D341Med (cell line): ENCODE measurements at places on chromosomes 2 and 18.

- no peak for DNase-seq
These were observed 46.0 kb downstream of the TMEFF2 start for GRCh38 chr2:192148620-192149321.

DNA sequence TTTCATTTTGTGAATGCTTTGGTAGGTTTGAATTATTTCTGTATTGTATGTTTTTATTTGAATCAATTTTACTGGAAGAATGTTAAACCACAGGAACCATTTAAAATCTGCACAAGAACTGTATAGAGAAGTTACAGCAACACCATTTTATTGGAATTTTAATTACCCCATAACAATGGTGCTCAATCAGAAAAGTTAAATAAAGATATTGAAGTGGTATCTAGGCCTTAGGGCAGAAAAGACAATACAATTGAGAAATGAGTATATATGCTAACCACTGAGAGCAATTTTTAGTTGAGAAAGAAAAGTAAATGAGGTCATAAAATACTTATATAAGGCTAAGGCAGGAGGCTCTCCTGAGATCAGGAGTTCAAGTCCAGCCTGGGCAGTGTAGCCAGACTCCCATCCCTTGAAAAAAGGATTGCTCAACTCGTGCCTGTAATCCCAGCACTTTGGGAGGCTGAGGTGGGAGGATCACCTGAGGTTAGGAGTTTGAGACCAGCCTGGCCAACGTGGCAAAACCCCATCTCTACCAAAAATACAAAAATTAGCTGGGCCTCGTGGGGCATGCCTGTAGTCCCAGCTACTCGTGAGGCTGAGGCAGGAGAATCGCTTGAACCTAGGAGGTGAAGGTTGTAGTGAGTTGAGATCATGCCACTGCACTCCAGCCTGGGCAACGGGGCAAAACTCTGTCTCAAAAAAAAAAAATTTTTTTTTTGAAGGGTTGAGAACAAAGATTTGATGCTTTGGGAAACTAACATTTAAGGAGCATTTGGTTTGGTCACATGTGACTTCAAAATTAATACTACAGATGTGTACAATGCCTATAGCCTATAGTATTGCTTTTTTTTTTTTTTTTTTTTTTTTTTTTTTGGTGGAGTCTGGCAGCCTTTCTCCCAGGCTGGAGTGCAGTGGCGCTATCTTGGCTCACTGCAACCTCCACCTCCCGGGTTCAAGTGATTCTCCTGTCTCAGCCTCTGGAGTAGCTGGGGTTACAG lies 212.9 kb upstream of the STON1 start:
- DNase-seq, result no peak

- DNase-seq, result peak; percentile 56
These were observed 568 bp downstream of the RAB31 start for GRCh38 chr18:9708434-9709303.

DNA sequence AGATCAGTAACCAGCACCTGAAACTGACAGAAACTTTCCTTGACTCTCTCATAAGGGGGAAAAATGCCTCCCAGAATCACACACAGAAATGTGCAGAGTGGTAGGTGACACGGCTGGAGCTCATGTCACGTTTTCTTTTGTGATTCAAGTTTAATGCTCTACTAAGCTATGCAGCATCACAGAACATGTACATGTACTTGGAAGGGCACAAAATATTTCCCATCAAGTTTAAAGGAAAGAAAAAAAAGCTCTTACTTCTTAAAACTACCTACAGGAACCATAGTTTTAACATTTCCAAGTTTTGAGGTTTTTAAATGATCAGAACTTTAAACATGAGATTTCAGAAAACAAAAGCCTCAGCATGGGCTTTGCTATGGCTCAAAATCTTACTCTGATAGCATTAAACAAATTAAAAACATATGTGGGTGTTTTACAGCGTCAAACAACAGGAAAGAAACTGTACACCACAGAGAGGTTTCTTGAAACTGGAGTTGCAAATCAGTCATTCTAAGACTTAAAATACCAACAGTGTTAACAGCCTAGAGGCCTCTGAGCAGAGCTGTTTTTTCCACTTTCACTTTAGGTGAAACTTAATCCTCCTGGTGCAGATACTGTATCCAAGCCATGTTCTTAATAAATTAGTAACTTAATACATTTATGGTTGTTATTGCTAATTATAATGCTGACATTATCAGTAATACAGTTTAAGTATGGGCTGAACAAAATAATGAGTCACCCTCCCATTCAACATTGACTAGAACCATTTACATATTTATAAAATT lies 30.1 kb downstream of the MBP start:
- no peak for DNase-seq

GRCh38 chr2:25103287-25103871 lies 61.5 kb downstream of the EFR3B start:
- no peak for DNase-seq

DNA sequence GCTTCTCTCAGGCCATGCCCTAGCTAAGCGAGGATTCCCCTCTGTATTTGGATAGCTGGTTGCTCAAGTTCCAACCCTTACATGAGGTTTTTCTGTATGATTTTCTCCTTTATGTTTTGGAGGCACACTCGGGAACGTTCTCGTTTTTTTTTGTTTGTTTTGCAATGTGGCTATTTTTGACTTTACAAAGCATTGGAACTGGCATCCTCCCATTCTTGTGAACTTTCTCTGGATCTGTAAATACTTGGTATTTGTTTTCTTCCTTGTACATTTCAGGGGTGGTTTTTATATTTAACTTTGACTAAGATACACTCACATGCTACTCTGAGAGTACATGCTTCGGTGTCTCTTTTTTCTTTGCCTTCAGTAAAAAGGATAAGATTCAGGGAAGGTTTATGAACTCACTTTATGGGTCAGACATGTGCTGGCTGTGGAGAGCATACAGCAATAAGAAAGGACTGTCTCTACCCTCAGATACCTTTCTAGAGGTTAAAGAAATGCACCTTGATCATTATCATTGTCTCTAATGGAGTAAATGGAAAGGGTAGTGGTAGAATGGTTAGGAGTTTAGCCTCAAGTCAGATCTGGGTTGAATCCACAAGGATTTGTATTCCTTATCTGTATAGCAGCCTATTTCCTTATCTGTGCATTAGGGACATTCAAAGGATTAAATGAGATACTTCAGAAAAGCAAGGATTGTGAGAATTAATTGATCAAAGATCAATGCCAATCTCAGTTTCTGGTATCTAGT lies 61.9 kb downstream of the MEIS1 start:
- no peak for DNase-seq

- no peak for DNase-seq
These were observed 37.9 kb upstream of the TTR start for GRCh38 chr18:31553800-31554199.

DNA sequence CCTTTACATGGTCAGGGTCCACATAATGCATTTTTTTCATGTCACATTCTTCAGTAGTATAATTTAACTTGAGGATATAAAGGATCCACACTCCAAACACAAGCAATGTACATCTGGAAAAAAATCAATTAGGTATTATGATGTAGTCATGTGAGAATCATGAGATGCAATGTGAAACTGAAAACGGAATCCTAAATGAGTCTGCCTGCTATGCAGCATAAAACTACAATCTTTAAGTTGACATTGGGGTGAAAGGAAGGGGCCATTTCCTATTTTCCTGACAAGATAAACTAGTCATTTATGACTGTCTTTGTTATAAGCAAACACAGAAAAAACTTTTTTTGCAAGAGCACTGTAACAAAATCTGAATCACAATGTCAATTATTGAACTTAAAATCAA lies 27.6 kb downstream of the ST3GAL5 start:
- no peak for DNase-seq

GRCh38 chr2:172249986-172250385 lies 147.3 kb upstream of the DLX2 start:
- DNase-seq, result no peak

DNA sequence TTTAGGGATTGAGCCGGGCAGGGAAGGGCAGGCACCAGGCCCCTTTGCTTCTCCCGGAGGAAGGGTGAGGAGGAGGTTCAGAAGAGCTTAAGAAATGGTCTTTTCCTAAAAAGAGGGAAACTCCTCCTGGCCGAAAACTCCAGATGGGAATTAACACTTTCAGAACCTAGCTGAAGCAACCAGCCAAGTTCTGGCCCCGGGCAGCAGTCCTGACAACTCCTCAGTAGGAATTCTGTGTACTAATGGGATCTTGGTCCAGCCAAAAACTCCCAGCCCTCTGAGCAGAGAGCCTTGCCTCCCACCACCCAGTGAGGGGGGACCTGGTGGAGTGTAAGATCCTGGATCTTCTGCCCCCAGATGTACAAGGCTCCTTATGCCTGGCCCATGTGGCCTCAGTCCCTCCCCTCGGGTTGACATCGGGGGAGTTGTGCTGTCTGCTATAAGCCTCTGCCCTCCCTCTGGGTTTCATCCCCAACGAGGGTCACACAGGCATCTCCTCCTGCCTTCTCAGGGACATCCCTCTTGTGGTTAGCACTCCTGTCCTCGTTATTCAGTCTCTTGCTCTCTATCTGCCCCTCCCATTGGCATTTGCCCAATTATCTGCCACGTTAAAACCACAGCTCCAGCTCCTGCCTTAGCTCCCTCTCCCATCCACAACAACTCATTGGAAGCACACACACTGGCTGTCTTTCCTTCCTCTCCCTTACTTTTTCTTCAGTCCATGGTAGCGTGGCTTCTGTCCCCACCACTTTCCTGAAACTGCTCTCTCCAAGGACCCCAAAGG lies 184.6 kb downstream of the CYP26B1 start:
- no peak for DNase-seq

DNA sequence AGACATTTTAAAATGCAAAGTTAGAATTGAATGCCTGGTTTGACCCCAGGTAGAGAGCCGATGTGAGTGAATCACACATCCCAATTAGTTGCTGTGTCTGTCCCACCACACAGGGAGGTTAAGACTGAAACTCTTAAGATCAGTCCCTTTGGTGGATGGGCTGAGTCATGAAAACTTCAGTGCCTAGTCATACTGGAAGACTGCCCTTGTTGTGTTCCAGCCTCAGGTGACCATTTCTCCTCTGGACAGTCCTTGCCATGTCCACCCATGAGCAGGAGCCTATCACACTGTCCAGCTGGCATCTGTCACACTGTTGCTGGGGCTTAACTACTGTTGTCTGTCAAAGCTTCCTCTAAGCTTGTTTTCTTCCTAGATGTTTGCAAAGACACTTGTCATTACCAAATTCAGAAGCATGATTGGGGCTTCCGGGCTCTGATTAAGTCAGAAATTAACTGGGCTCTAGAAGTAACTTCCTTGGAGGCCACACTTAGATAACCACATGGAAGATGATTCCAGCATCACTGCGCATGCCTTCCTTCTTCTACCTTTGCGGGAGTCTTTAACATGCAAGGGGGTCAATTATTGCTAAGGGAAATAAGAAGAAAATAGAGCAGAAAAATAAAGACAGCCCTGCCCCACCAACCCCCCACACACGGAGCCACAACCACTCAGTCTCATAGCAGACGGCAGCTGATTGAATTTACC lies 21.3 kb downstream of the CYRIA start:
- no peak for DNase-seq

DNA sequence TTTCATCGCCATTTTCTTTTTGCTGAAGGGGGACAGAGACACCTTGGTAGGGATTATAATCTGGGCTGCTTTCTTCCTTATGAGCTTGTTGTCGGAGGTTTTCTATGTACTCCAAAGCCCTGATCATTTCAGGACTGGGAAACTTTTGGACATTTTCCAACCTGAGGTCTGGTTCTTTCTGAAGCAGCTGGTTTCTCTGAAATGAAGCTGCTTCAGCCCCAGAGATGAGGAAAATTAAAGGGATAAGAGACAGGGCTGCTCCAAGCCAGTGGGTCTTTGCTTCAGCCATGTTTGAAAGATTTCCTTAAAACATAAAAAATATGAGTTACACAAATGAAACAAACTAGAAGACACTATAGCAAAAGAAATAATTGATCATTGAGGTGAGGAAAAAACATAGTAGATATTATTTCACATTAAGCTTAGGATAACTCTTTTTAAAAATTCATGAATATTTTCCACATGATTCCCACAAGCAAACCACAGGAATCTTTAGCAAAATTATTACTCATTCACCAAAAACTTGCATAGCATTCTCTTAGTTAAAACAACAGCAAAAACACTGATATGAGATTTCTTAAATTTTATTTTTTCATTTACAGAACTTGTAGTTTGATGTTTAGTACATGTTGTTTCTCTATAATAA lies 3.0 kb downstream of the SCG2 start:
- DNase-seq, result no peak

GRCh38 chr2:219309278-219309677 lies at the start of gene PTPRN:
PTPRN (minus strand) TSS chr2:219309401; CDS start chr2:219309332, 69 bp downstream.
- DNase-seq, result peak; percentile 82

GRCh38 chr2:126227250-126227649 lies 428.7 kb upstream of the GYPC start:
- no peak for DNase-seq

GRCh38 chr2:33529771-33530481 lies 53.5 kb downstream of the RASGRP3 start:
- no peak for DNase-seq

- no peak for DNase-seq
These were observed 193.7 kb upstream of the ID2 start for GRCh38 chr2:8488001-8488738.

DNA sequence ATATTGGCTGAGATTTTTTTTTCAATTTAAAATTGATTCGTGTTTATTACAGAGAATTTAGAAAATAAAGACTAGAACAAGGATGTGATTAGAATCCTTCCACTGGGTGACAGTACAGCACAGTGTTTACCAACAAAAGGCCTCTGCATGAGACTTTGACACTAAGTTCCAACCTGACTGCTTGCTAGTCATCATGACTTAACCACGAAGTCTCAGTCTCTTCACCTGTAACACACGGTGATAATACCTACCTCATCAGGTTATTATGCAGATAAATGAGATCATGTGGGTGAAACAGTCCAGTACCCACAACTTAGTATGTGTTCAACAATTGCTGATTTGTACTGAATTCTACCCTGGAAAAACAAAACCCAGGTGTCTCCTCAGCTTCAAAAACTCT lies 151.2 kb downstream of the STK39 start:
- DNase-seq, result no peak

DNA sequence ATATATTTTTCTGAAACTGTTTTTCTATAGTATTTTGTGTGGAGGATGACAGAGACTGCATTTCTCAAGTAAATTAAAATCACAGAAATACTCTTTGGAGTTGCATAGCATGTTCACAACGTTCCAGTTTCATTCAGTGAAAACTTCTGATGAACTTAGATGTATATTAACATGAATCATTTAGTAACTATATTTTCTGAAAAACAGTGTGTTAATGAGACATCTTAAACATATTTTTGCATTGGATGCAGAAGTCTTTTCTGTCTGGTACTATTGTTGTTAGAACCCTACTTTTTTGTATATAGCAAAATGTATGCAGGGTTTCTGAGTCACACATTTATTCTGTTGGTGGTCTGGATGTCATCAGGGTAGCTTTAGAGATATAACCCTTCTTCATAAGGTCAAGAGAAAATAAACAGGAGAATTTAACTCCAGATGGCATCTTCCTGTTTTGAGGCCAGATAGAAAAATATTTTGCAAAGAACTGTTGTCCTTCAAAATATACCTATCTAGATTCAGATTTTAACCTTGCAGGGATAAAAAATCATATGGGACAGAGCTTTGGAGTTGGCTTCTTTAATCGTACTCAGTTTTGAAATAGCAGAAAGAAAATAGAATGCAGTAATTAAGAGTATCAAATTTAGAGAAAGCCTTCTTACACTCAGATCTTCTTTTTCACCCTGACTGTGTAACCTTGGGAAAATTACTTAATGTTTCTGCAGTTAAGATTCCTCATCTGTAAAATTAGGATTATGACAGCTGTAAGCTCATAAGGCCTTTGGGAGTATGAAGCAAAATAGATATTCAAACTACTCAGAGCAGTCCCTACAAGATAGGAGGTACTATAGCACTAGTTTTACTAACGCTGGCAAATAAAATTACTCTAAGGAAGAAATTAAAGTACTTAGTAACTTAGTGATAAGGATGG lies 5.3 kb downstream of the COL3A1 start:
- DNase-seq, result no peak

- no peak for DNase-seq
These were observed 45.4 kb downstream of the ST8SIA5 start for GRCh38 chr18:46711444-46711863.
